Dermis microvascular lymphatic vessel endothelial cell (primary cell): ENCODE measurements at places on chromosomes 4 and X.

DNA sequence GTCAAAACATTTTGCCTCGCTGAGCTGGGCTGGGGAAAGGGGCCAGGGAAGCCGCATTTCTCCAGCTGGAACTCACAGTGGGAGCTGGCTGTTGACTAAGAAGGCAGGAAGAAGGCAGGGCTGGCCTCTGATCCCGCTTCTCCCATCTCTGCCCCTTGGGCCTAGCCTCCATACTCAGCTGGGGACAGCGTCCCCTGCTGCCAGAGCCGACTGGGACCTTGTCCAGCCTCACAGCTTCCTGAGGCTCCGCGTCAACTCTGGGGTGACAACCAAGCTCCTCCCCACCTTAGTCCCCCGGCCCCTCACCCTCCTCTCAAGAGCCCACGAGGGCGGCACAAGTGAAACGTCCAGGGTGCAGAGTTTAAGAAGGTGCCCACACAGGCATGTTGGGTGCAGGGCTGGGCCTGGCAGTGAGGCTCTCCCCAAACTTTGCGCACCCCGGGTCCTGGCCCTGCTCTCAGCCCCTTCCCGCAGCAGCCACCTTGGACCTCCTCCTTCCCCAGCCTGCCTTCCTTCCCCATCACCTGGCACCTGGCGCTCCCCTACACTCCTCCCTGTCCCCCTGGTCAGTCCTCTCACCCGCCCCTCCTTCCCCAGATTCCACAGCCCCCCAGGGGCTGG, 100.8 kb downstream of the PSAPL1 start:
- no peak for DNase-seq

GRCh38 chr4:121829511-121829910, 5.8 kb upstream of the CCNA2 start:
- DNase-seq, result no peak

- DNase-seq, result no peak
Observed at GRCh38 chr4:76691807-76692582, 205.9 kb downstream of the SOWAHB start.

GRCh38 chr4:142708231-142708630, 137.9 kb downstream of the INPP4B start:
- DNase-seq, result no peak

DNA sequence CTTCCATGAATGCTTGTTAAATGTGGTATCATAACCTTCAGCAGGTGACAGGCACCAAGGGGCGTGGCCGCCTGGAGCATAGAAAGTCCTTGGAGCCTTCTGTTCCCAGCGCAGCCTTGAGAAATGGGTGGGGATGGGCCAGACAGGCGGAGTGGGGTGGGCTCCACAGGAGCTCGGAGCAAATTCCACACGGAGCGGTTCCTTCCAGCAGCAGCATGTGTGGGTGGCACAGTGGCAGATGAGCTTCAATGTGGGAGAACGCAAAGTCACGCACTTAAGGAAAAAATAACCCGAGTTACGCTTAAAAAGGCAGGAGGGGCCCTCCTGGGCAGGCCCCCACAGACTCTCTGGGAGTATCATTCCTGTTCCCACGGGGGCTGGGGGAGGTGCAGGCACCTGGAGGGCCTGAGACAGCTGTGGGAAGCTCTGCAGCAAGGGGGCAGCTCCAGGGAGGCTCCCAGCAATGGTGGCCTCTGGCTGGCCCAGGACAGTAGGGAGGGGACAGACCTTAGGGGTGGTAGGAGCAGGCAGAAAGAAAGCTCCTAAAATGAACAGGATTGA, 15.3 kb downstream of the TMEM271 start:
- DNase-seq, result no peak

GRCh38 chr4:112910109-112910736, 139.2 kb upstream of the ANK2 start:
- no peak for DNase-seq
